ENCODE measurements at places on chromosomes 7 and 10. TPM values are rescaled to one million over a fixed set of nuclear protein-coding genes. Genes with fewer than 3 reads are reported as not detected.

Gene ICA1
- total RNA-seq, result 0.13 TPM

DNA sequence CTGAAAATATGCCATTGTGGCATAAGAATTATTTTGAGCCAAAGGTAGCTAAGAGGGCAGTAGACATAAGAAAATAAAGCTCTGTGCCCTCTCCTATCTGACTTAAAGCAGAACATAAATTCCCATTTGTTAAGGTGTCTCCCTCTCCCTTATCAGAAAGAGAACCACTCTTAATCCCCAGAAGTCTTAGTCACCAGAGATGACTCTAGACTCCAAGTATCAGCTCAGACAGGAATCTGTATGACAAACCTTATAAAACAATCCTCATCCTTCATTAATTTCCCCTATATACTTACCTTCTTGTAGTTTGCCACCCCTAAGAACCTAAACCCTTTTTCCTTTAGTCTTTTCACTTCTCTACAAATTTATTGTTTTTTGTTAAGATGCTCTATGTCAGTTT is 21.8 kb upstream of the PIP4K2A start:
- peak; percentile 16 for DNase-seq

GRCh38 chr10:70850097-70850496 is 34.3 kb downstream of the SGPL1 start:
- DNase-seq, result no peak

Gene IQCE
- total RNA-seq, result 15.3 TPM

Gene TCERG1L
- not detected for total RNA-seq

- no peak for DNase-seq
These were observed 85.6 kb upstream of the FGFR2 start for GRCh38 chr10:121683816-121684215.

DNA sequence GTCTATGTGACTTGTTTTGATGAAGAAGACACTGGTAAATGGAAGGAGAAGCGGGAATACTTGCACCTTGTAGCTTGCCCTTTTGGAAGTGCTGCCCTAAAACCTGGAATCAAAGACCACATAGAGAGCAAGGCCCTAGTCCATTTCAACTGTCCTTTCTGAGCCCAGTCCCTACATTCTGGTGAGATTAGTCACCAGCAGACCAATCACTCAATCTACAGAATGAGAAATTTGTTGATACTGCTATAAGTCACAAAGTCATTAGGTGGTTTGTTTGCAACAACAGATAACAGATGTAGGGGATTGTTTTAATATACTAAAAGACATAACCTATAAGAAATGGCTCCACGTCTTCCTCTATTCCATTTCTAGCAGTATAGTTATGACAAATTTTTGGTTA is 33.6 kb downstream of the WASL start:
- peak; percentile 64 for DNase-seq

DNA sequence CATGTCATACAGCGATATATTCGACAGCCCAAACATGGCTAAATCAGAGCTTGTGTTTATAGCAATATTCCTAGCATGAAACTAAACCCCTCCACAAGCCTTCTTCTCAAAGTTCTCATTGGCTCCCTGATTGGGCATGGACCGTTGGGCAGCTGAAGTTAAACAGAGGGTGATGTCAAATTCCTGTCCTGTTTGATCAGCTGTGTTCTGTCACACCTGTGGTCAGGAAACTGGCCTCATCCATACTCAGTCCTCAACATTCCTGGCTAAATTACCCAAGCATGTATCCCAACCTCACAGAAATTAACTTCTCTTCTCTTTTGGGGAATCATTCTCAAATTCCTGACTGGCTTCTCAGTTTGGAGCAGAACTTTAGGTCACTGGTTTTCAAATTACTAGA is 107.9 kb downstream of the ODAD2 start:
- DNase-seq, result peak; percentile 25

Gene FGFR2
- total RNA-seq, result not detected

GRCh38 chr7:104956753-104957450 is 57.1 kb upstream of the KMT2E start:
- peak; percentile 100 for DNase-seq

GRCh38 chr7:112990624-112991023 is 96.0 kb downstream of the GPR85 start:
- DNase-seq, result peak; percentile 94

Gene ZNF727
- not detected for total RNA-seq

Gene ZMIZ1
- total RNA-seq, result 12.5 TPM

Gene VWA2
- not detected for total RNA-seq

GRCh38 chr10:4926400-4926799 is 36.8 kb upstream of the AKR1C1 start:
- no peak for DNase-seq

All from LHCN-M2 (cell line).